Islet precursor cell (in vitro differentiated cells): ENCODE measurements at places on chromosomes 4 and X.

DNA sequence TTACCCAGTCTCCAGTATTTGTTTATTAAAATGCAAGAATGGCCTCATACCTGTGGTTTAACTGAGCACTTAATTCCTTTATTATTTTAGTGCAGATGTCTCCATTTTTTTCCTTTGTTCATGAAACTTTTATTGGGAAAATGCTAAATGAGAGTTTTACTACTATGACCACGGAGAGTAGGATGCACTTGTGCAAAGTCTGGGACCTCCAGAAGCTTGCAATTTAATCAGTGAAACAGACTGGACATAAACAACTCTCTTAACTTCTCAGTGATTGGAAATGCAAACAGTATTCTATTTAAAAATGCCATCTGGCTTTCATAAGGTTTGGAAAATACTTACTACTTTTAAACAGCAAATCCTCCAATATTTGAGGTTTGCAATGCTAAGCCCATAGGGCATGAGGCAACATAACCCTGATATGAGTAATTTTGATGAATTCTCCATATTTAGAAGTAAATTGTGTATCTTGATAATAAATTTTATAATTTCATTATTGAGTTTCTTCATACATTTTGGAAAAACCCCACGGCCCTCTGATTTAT, 718.7 kb upstream of the MAGEB2 start:
- no peak for DNase-seq

DNA sequence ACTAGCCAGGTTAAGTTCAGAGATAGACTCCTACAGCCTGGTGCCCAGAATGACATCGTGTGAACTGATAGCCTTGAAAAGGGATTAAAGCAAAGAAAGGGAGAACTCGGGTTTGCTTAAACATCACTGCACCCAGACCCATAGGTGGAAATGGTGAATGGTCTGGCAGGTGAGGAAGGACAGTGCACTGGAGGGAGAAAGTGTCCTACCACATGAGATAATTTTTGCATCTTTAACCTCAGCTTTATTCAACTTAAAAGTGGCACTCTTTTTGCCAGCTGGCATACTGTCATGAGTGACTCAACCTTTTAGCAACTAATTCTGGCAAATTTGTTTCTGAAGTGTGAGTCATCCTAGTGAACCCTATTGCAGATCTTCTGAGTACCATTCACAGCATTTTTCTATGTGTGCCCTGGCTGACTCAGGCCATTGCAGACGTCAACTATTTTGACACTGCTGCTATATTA, 53.0 kb upstream of the DAPP1 start:
- DNase-seq = no peak

DNA sequence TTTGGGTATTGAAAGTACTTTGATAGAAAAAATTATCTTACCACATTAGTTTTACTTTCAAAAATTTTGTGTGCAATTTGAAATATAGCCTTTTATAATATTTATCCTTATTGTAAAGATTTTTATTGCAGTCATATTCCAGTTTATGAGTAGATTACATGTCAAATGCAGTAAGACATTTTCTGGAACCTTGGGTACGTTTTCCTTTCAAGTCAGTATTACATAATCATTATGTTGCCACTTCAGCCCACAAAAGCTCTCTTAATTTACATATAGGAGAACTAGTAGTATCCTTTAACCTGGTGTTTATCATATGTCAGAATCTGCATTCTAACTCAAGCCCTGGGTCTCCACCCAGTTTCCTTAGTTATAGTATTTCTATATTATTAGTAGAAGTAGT, 98.5 kb downstream of the CENPC start:
- no peak for DNase-seq

DNA sequence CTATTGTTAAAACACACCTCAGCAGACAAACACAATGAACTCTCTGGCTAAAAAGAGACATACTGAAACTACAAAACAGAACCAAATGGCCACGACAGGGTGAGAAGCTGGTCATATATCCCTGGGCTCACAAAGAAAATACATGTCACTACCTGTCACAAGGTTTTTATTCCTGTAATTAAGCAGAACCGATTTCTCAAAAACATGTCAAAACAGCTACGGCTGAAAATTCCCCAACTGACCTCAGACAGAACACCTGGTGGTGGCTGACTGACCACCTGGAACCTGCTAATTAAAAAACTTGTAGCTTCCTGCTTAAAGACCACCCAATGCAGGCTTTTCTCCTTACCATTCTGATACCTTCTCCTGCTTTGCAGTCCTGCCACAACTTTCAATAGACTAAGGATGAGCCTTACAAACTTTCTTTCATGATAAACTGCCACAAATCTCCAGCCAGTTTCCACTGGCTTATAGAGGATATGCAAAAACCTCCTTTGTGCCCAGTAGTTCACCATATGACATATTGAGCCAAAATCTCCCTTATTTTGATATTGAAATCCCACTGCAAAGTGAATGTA, 571.9 kb downstream of the SPOCK3 start:
- DNase-seq = no peak

GRCh38 chrX:44223150-44223549, 120.3 kb downstream of the EFHC2 start:
- no peak for DNase-seq

DNA sequence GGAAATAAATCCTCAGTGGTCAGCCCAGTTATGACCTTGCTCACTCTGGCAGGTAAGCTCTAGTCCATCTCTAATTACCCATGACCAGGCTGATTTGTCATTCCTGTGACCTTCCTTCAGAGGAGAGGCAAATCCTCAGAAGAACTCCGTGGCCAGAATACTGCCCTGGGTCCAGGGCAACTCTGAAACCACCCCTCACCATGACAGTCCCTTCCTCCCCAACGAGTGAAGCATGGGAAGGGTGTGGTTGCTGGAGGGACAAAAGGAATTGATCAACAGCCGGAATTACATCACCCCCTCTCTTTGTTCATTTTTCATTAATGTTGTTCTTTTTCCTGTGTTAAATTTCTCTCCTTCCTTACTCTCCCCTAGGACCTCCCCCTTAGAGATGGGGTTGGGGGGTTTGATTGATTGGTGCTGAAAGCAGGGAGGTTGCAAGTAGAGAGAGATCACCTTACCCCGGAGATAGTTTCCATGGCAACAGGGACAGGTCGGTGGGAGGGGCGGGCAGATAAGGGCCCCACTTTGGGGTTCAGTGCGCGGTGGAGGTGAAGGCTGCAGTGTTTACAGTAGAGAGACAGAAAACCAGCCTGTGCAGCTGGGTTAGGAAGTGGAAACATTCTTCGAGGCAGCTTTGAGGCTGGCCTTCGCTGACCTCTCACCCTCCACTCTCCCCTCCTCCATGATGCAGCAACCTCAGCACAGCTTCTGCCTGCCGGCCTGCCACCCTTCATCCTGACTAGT, 647.4 kb downstream of the BCOR start:
- DNase-seq = no peak

- DNase-seq = no peak
These were observed 169.4 kb downstream of the ZNF674 start for GRCh38 chrX:46375831-46376230.

GRCh38 chr4:22794732-22795131, 102.0 kb downstream of the GBA3 start:
- no peak for DNase-seq

DNA sequence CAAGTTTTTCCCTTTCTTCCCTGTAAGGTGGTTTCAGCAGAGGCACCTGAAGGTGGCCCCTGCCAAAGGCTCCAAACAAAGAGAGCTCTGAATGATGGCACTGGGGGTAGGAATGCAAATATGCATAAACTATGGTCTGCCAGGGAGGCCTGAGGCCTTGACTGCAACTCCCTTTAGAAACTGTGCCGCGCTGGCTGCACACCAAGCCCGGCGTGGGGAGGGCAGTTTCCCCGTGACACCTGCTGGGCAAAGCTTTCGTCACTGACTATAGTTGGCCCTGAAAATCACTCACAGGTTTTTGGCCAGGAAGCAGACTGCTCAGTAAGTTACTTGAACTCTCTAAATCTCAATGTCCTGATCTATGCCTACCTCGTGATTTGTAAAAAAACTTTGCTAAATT, 97.8 kb upstream of the ATOH1 start:
- no peak for DNase-seq

- peak; percentile 70 for DNase-seq
These were observed 48.6 kb upstream of the RASSF6 start for GRCh38 chr4:73668782-73669201.

GRCh38 chr4:5957076-5957475, 61.2 kb downstream of the C4orf50 start:
- DNase-seq = peak; percentile 45

GRCh38 chr4:54958236-54958635, 167.2 kb downstream of the KDR start:
- no peak for DNase-seq

- peak; percentile 95 for DNase-seq
These were observed 37.3 kb upstream of the RASL11B start for GRCh38 chr4:52824603-52825459.

DNA sequence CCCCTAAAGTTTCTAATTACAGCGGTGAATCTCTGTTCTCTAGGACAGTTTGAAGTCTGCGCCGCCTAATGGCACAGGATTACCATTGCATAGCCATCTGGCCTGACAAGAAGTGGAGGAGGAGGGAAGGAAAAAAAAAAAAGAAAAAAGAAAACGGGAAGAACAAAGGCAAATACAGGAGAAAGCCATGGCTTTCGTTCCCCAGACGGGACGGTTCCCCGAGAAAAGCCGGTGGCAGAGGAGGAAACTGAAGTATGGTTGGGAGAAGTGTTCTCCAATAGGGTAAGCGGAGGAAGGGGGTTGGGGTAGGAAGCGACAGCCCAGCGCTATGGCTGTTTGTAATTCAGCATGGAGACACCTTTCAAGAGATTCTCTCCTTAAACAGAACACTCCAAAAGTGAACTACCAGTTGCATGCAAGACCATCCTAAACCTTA, 80.8 kb downstream of the HMGN5 start:
- DNase-seq = peak; percentile 72

- no peak for DNase-seq
These were observed 14.3 kb upstream of the FAM241A start for GRCh38 chr4:112130906-112131305.

DNA sequence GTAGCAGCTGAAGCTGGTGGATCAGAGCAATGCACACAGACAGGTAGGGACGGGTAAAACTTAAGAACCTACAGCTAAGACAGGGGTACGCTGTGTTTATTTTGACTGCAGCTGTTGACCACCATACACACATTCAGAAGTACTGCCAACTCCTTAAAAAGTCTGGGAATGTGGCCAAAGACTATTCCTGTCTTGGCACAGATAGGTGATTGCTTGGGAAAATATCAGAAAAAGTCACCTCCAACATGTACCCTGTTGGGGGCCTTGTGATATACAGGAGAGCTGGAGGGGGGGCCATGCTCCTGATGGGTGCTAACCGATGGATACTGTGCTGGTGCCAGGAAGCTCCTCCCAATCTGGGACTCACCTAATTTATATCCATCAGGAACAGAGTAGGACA, 121.2 kb downstream of the VCX2 start:
- no peak for DNase-seq

GRCh38 chr4:152188801-152189200, 347.1 kb downstream of the FBXW7 start:
- no peak for DNase-seq

DNA sequence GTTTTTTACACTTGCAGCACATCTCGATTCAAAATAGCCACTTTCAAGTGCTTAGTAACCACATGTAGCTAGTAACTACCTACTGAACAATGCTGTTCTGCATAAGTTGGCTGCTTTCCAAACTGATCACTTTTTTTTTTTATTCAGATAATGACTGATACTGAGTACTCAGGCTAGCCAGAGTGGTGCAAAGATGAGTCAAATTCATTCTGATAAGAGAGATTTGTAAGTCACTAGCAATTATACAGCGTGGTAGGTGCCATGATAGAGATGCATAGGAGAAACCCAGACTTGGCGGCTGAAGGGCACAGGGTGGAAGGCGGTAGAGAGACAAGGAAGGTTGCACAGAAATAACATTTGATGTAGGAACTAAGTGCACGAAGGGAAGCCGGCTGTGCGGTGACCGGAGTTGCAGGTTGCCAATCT, 357 bp upstream of the IGBP1 start:
- DNase-seq = no peak

DNA sequence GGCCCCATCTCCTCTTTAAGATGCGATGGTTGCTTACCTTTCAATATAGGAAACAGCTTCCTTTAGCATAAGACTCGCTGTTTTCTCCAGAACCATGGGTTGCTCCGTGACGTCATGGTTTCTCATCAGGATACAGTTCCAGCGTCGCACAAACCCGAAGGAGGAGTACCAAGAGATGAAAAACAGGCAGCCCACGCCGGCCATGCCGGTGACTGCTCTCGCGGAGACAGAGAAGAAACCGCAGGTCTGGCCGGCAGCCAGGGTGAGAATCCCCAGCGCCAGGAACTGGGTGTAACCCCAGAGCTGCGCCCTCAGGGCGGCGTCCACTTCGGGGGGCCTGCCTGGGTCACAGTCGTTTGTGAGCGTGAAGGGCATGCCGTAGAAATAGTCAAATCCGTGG, 11.4 kb downstream of the ARSD start:
- no peak for DNase-seq

DNA sequence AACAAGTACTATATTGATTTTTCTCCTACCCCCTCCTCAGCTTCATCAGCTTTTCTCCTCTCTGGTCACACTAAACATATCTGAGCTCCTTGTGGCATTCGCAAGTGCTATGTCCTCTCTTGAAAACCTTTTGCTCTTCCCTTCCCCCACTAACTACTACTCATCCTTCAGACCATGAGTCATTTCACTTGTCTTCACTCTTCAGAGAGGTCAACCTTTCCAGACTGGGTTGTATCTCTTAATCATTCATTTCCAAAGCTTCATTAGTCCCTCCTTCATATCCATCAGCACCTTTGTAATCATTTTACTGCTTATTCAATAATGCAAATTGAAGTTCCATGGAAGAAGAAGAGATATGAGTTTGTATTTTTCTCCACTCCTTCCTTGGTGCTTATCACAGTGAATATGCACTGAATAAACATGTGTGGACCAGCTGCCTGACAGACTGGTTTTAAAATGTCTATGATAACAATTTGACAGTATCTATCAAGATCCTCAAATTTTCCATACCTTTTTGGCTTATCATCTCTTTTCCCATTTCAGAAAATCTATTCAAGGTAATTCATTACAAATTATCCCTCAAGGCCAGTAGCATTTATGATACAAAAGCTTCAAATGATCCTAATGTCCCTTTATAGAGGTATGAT, 28.4 kb downstream of the DDX60L start:
- DNase-seq = no peak

- DNase-seq = peak; percentile 84
These were observed 1348.0 kb downstream of the ADGRL3 start for GRCh38 chr4:62548108-62548524.

- no peak for DNase-seq
These were observed 39.5 kb upstream of the MAP3K15 start for GRCh38 chrX:19554786-19555185.
